Activated CD4-positive, CD25-positive, alpha-beta regulatory T cell treated with anti-CD3 and anti-CD28 coated beads, Interleukin-2, amount 50 U/mL, for 16 hours (primary cell): ENCODE measurements at places on chromosomes 13 and 19.

DNA sequence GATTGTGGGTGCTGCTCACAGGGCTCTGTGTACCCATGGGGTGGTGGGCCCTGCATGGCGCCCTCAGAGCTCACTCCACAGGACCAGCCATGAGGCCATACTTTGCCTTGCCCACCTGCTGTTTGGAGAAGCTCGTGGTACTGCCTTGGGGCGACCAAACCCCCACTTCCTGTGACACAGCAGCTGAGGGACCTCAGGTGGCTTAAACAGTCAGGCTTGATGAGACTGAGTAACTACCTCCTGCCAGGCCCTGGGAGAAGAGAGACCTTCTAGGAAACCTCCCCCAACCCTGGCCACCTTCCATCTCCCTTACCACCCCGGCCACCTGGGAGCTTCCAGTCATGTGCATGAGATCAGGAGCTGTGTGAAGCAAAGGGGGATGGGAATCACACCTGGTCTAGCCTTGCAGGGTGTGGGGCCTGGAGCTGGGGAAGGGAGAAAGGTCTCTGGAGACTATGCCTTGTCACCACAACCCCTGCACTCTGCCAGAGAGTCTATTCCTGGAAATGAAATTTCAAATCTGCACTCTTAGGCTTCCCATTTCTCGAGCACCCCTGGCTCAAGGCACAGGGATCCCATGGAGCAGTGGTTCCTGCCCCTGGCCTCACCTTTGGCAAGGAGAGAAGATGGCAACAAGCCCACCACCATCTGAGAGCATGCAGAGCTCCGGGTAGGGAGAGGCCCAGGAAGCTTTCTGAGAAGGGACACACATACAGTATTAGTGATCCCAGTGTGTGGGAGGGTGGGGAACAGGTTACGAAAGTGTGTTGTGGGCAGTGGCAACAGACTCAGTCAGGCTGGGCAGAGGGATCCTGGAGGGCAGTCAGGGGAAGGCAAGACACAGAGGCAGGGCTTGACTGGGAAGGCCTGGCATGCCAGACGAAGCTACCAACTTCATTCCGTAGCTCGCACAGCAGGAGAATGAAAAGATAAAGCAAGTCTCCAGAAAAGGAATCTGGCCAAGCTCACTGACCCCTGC is 125.0 kb downstream of the URI1 start:
- no peak for DNase-seq

- DNase-seq: no peak
These were observed 79.2 kb downstream of the UBL3 start for GRCh38 chr13:29771247-29771646.

- DNase-seq: no peak
These were observed 22.8 kb upstream of the RNF17 start for GRCh38 chr13:24741016-24741662.

DNA sequence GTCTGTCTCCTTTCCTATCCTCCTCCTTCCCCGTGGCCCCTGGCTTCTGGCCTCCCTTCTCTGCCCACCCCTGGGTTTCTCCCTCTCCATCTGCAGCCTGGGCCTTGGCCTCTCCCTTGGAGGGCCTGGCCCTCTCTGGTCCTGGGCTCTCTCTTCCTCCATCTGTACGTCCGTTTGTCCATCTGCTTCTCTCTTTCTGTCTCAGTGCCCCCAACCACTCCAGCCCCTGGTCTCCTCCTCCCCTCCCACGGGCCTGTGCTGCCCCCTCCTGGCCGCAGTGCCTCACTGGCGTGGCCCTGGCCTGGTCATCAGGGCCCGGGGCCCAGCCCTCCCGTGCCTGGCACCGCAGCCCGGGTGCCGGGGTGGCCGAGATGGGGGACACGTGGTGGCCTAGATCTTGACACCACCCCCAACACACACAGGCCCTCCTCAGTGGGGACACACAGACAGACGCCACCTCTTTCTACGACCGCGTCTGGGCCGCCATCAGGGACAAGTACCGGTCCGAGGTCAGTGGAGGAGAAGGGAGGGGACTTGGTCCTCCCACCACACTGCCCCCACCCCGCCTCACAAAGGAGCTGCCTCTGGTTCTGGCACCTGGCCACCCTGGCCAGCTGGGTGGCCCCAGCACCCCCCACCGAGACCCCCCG is 11.3 kb downstream of the PRKCSH start:
- DNase-seq: no peak

DNA sequence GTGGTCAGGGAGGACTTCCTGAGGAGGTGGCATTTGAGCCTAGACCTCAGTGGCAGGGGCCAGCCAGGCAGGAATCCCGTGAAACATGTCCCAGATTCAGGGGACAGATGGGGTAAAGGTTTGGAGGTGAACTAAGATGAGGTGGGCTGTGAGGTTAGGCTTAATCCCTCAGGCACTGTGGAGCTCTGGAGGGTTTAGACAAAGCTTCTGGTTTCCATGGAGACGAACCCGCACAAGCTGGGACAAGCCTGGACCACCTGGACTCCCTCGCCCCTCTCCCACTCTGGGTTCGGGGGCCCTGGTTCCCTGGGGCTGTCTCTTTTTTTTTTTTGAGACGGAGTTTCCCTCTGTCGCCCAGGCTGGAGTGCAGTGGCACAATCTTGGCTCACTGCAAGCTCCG is 15.7 kb downstream of the TJP3 start:
- no peak for DNase-seq

DNA sequence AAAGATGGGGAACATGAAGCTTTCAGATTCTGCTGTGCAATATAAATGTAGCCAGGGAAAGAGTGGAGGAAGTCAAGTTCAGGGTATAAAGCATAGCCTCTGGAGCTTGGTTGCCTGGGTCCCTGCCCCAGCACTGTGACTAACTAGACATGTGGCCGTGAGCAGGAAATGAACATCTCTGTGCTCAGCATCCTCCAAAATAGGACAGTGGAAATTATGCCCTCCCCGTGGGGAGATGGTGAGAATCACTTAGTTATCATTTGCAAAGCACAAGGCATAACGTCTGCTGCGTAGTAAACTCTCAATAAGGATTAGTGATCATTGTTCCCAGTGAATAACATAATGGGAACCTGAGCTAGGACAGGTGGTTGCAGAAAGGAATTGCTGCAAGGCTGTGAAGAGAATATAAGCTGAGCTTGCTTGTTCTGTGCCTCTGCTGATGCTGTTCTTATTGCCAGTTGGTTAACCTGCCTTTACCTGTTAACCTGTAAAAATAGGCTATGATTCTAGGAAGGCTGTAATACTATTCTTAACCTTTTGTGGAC is 441.0 kb downstream of the COG6 start:
- no peak for DNase-seq

GRCh38 chr13:94020426-94020825 is 459.1 kb downstream of the DCT start:
- DNase-seq: no peak
